ENCODE measurements at places on chromosomes 5 and 9.
A peak's percentile ranks its signal among the peaks of the same experiment; 100 is the strongest.

GRCh38 chr5:125348936-125349831 lies 602.7 kb upstream of the ZNF608 start:
- DNase-seq: peak; percentile 76

- no peak for DNase-seq
Measured at GRCh38 chr5:40826489-40827187, 8.4 kb downstream of the RPL37 start.

DNA sequence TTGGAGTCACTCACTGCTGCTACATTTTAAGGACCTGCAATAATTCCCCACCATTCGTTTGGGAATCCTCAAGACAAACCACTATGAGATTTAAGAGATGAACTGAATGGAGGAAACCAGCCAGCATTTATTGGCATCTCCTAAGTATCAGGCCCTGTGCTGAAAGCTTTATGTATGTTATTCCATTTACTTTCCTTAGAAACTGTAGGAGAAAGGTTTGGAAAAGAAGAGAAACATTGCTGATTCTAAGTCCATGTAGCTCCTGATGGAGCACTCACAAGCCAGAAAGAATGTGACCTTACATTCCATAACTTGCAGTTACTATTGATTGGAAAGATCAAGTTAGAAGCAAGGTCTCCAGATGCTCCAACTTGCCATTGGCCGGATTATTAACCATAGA lies 267.4 kb downstream of the GAS1 start:
- DNase-seq: no peak

DNA sequence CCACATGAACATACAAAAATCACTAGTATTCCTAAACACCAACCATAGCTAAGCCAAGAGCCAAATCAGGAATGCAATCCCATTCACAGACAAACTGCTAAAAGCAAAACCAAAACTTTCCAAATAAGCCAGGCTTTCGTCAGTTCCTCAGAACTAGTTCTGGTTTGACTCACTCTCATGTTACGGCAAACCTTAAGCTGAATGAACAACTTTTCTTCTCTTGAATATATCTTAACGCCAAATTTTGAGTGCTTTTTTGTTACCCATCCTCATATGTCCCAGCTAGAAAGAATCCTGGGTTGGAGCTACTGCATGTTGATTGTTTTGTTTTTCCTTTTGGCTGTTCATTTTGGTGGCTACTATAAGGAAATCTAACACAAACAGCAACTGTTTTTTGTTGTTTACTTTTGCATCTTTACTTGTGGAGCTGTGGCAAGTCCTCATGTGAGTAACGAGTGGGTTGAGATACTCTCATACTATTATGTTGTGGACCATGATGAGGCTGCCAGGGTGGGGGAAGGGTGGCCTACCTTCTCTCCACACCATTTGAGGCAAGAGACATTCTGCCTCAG lies at the start of gene PDCD1LG2:
Gene PDCD1LG2 (plus strand): TSS at position 172 of the 572 bp plus-strand sequence. CDS start 12,016 bp downstream, outside the sequence.
- peak; percentile 29 for DNase-seq

DNA sequence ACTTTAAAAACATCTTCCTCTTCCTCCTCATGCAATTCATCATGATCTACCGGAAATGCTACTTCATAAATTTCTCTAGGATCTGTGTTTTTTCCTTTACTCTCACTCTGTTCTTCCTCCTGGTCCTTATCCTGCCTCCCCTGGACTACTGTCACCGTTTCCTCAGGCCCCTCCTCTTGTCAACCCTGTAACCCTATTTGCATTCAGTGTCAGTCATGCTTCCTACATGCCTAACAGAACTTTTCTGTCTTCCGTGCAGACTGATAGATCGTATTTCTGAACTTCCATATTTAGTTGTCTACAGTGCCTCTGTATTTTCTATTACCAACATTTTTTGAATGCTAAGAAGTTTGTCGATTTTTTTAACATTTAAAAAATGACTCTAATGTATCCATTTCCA lies 27.3 kb downstream of the HTR4 start:
- no peak for DNase-seq

- DNase-seq: peak; percentile 47
Measured at GRCh38 chr5:74767579-74767913, 497 bp downstream of the NSA2 start.

DNA sequence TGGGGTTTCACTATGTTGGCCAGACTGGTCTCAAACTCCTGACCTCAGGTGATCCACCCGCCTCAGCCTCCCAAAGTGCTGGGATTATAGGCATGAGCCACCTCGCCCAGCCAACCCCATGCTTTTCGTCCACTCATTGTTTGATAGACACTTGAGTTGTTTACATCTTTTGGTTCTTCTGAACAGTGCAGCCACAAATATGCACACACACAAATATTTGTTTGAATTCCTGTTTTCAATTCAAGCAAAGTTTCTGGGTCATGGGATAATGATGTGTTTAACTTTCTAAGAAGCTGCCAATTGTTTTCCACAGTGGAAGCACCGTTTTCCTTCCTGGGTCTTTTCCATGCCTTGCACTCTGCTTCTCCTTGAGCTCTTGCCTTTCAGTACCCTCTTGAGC lies 6.8 kb upstream of the PAEP start:
- DNase-seq: no peak

- no peak for DNase-seq
Measured at GRCh38 chr5:169646856-169647255, 9.8 kb downstream of the DOCK2 start.

- DNase-seq: no peak
Measured at GRCh38 chr9:93461821-93462220, 8.4 kb upstream of the FAM120AOS start.

DNA sequence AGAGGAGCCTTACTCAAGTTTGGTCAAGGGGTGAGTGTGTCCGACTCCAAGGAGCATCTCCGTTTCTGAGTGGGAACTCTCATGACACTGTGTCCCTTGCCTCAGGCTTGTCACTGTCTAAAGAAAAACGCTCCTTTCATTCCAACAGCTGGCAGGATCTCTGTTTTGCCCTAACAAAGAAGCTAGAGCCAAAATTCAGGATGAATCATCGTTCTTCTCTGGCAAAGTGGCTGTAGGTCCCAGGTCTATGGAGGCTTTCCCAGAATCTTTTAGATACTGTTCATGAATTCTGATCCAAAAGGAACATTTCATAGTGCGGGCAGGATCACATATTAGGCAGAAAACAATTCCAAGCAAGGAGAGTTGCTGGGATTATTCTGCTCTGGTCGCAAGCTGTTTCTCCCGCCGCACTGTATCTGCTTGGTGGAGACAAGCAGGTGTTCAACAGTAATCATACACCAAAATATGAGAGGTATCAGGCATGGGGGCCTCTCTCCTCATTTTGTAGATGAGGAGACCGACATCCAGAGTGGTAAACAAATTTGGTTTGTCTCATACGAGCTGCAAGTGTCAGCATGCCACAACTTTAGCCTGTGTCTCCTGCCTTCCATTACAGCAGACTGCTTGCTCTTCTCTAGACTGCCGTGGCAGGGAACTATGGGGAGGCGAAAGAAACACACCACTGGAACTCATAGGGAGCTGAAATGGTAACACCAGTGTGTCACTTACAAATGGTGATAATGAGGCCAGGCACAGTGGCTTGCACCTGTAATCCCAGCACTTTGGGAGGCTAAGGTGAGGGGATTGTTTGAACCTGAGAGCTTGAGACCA lies 72.6 kb downstream of the ENTREP1 start:
- peak; percentile 46 for DNase-seq

DNA sequence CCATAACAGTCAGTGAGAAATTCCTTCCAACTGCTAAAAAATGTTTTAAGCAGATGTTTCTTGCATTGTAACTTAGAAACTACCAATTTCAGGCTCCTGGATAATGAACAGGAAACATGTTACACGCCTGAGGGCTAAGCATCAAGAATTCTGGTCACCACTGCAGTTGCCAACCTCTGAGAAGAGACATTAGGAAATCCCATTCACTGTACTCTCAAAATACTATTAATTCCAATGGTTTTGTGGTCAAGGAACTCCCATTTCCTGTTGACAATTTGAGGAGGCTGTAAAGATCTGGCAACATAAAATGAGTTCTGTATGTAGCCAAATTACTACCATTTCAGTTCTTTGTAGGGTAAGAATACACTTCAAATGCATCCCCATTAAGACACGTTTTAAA lies 456.0 kb upstream of the MEF2C start:
- no peak for DNase-seq

Data from Ammon's horn (tissue), 1 donor.